ENCODE measurements at places on chromosomes 1 and 21.

GRCh38 chr1:229769006-229769405, 143.0 kb downstream of the URB2 start:
- DNase-seq, result no peak

DNA sequence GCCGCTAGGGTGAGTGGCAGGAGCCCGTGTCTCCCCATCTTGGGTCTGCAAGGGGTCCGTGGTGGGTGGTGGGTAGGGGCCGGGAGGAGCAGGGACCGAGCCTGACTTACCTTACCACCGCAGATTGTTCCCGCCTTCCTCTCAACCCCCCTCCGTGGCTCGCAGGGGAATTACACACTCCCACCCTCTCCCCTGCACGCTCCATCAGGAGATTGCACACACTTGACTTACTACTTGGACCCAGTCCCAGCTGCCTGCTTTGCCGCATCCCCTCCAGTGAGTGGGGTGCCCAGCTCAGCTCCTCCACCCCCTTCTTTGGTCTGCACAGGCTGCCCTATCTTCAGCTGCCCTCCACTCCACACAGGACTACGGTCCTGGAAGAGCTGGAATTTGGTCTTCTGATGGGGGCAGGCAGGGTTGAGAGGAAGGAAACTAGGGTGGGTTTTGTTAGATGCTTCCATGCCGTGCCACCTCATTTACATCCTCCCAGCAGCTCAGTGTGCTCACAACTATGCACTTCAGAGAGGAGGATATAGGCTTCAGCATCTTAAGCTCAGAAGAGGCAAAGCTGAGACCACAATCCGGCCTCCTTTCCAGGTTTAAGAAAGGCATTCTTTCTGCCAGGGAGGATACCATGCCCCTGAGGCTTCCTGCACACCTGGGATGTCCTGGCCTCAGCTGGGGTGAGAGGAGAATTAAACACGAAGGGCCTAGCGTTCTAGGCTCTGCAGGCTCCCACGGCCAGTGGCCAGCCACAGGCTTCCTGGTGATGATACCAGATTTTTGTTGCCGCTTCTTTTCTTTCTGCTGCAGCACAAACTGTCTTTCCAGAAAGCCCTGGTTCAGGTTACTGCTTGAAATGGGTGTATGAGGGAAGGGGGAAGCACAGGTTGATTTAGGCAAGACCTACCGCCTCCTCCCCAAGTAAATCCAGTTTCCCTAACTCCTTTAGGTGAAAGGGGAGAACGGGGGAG, 2.3 kb downstream of the KCNC4 start:
- DNase-seq, result no peak

- no peak for DNase-seq
These were observed 32.1 kb downstream of the ALDH9A1 start for GRCh38 chr1:165666152-165666825.

DNA sequence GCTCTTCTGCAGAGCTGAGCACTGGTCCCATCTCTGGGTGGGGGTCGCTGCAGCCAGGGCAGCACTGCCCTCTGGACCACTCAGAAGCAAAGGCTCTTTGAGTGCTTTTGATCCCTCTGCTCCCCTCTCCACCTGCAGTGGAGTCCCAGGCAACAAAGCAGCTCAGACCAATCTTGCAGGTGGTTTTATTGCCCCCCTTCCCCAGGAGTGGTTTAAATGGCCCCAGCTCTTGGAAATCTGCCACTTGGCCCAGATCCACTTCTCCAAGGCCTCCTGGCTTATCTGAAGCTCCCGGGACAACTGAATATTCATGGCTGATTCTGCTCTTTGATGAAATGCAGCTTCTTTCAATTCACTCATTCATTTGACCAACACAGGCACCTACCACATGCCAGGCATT, 2.7 kb downstream of the STUM start:
- peak; percentile 79 for DNase-seq

GRCh38 chr1:39689635-39690034, 1.6 kb downstream of the HPCAL4 start:
- no peak for DNase-seq

DNA sequence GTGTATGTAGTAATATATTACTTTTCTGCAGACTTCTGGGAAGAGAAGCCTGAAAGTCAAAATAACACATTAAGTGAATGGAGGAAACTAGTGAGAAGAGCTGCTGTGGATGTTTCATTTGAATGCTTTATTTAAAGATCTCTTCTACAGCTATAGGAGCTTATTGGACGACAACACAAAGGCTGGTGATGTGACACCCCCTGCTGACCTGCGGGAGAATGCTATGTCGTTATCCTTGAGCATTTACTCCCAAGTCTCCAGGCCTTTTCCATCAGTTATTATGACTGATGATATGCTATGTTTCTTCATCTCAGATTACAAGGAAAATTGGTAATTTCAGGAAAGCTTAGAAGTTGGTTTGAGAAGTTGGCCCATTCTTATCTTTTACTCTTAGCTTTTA, 22.3 kb upstream of the PLA2G4A start:
- DNase-seq, result no peak

DNA sequence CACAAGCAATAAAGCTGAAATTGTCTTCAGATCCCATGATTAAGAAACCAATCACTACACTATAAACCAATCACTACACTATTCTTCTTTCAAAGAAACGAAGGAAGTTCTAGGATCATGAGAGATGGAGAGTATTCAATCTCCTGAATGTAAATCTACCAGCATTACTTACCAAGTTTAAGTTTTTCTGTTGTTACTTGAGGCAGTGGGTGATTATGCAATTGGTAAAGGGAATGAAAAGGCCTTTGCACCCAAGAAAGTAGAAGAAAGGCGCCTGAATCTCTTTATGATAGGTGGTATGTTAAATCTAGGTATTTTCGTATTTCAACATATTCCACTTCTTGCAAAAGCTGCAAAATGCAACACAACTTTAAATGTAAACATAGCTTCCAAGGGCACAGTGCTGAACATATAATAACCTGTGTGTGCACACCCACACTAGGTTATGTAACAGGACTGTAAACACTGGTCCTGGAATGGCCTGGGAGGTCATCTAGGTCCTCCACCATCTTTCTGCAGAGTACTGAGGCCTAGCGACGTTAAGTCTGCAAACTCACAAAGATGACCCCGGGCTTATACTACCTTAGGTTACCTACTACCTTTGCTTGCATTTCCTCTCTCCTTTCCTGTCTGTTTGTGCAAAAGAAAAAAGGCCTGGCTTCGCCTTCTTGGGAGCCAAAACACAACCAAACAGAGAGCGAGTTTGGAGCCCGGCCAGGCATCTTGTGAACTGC, 1.1 kb upstream of the UAP1 start:
- DNase-seq, result no peak

- no peak for DNase-seq
These were observed 185.8 kb downstream of the PCP4 start for GRCh38 chr21:40053007-40053406.

- no peak for DNase-seq
These were observed 346.1 kb downstream of the SIPA1L2 start for GRCh38 chr1:232283864-232284263.

DNA sequence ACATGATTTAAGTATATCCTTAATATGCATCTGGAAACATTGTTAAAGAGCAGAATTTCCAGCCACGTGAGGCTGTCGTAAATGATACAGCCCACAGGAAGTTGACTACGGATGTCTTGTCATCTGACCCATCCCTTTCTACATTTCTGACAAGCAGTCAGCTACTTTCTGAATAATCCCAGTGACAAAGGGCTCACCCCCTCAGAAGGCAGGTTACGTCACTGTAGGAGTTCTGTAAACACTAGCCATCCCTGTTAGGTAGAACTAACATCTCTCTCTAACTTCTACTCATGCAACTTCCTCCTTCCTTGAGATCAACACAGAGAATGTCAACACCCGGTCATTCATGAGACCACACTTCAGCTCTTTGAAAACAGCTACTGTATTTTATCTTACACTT, 259.2 kb downstream of the GREM2 start:
- no peak for DNase-seq

GRCh38 chr1:191641420-191642260, 516.6 kb upstream of the RGS18 start:
- no peak for DNase-seq

DNA sequence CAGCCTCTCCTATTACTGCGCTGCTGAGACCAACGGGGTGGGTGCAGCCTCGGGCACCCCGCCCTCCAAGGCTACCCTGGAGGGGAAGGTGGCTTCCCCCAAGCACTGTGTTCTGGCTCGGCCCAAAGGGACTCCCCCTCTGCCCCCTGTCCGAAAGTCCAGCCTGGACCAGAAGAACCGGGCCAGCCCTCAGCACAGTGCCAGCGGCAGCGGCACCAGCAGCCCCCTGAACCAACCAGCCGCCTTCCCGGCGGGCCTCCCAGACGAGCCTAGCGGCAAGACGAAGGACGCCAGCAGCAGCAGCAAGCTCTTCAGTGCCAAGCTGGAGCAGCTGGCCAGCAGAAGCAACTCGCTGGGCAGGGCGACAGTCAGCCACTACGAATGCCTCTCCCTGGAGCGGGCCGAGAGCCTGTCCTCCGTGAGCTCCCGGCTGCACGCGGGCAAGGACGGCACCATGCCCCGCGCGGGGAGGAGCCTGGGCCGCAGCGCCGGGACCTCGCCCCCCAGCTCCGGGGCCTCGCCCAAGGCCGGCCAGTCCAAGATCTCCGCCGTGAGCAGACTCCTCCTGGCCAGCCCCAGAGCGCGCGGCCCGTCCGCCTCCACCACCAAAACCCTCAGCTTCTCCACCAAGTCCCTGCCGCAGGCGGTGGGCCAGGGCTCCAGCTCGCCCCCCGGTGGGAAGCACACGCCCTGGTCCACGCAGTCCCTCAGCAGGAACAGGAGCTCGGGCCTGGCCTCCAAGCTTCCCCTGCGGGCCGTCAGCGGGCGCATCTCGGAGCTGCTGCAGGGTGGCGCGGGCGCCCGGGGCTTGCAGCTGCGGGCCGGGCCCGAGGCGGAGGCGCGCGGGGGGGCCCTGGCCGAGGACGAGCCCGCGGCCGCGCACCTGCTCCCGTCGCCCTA, 533.1 kb downstream of the KIF26B start:
- no peak for DNase-seq

Measured in NCI-H2081 (cell line).